Cardiac septum (tissue), 1 donor: ENCODE measurements at places on chromosomes 5 and 9.

DNA sequence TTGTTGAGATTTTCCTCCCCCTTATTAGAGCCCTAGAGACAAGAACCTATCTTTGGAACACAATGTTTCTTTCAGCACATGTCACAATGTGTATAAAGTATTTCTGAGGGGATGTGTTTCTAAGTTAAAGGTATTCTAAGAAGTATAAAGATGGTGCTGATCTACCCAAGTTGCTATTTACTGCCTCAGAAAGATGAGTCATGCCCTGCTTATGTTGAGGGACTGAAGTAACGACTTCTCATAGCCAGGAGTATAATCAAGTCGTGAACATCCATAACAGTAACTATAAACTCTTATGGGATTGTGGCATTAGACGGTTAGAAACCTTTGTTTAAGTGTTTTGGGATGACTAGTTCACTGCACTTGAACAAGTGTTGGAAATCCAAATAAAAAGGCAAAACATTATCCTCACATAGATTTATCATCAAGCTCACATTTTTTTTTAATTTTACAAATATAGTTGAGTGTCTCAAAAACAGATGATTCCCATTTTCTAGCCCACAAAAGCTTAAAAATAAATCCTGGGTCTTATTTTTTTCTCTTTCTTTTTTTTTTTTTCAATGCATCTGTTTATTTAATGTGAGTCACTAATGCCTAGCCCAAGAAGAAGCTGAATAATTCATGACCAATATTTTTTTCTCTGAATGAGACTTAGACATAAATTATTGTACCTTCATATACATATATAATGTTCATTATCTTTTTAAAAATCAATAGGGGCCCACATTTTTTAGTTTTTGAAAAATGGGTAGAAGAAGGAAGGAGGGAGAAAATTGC, 12.2 kb upstream of the TMEM252 start:
- DNase-seq, result no peak

GRCh38 chr9:126024581-126025230, 277.5 kb downstream of the PBX3 start:
- peak; percentile 67 for DNase-seq

DNA sequence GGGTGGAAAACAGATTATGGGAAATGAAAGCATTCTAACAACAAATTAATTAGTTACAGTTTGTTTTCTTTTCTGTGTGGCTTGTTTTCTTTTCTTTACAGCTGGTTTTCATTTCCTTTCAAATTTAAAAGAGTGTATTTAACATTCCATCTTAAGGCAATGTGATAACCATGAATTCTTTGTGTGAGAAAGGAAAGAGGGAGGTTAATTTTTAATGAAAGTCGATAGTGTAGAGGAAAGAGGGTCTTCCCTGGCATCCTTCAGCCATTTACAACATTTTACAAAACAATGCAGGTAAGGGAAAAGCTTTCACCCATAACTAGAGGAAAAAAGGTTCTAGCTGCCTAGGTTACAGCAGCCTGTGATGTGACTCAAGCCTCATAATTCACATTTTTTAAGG, 43.9 kb upstream of the IL33 start:
- DNase-seq, result no peak

DNA sequence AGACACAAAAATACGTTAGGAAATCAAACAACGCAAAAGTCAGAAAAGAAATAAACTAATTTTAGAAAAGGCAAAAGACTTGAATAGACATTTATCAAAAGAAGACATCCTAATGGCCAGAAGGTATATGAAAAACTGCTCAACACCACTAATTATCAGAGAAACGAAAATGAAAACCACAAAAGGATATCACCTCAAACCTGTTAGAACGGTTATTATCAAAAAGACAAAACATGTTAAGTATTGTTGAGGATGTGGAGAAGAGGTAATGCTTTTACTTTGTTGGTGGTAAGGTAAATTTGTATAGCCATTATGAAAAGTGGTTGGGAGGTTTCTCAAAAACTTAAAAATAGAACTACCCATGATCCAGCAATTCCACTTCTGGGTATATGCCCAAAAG, 230.0 kb upstream of the RGMB start:
- DNase-seq, result no peak

- no peak for DNase-seq
These were observed 25.2 kb downstream of the DUSP1 start for GRCh38 chr5:172745838-172746237.

DNA sequence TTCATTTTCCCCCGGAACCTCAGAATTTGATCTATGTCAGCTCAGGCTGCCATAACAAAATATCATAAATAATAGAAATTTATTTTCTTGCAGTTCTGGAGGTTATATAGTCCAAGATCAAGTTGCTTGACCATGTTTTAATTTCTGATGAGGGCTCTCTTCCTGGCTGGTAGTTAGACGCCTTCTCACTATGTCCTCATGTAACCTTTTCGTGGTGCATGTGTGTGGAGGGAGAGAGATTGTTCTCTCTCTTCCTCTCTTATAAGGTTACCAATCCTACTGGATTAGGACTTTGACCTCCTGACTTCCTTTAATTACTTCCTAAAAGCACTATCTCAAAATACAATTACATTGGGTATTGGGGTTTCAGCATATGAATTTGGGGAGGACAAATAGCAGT, 198.6 kb downstream of the SH3GL2 start:
- DNase-seq, result no peak

- DNase-seq, result no peak
These were observed 167.3 kb upstream of the FST start for GRCh38 chr5:53313145-53313544.

DNA sequence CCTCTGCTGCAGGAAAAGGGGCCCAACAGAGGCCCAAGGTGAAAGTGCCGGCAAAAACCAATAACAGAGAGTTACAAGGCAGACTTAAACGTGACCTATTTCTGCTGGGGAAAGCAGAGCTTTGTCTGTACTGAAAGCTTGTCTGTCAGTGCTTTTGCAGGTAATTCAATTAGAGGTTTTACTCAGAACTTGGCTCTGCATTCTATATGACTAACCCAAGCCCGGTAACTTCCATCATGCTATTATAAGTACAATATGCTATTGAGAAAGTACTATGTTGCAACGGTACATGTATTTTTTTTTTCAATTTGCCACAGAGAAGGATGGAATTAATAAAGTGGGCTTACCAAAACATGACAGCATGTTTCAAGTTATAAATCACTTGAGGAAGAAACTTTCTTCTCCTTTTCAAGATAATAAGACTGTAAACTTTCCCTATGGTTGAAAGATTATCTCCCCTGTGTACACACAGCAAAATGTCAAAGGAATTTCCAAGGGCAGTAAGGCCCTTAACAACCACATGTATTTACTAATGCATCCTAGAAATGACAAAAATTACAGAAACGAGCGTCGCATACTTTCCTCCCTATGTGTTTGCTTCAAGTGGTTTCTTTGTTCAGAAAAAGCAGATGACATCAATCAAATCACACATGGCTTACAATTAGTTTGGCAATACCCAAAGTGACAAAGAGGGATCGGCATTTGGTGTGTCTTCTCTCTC, 282.4 kb downstream of the EFNA5 start:
- DNase-seq, result no peak

- peak; percentile 57 for DNase-seq
These were observed 40.6 kb upstream of the COL5A1 start for GRCh38 chr9:134600836-134601638.

GRCh38 chr5:76870046-76870445, 20.2 kb downstream of the S100Z start:
- DNase-seq, result no peak

GRCh38 chr9:109311731-109312130, 9.1 kb downstream of the EPB41L4B start:
- no peak for DNase-seq

GRCh38 chr5:10836986-10837385, 76.0 kb upstream of the DAP start:
- DNase-seq, result no peak

DNA sequence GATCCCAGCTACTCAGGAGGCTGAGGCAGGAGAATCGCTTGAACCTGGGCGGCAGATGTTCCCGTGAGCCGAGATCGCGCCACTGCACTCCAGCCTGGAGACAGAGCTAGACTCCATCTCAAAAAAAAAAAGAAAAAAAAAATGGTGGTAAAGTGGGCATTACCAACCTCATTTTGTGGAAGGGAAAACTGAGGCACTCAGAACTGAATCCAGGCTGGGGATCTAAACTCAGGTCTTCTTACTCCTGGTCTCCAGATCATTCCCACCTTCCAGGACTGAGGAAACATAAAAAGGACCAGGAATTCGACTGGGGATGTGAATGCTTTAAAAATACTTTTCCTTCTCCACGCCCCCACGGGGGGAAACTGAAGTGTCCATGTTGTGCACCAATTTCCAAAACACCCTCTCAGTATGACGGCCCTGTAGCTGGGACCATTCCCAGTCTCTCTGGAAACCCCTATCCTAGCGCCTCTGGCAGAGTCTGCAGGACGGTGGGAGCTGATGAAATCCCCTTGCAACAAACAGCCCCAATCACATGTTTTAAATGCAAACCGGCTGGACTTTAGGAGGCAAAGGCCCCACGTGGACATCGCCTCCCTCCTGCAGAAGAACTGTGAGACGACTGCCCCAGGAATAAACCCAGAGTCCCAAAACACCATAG, 8.9 kb upstream of the AKNA start:
- no peak for DNase-seq

GRCh38 chr5:130651440-130651839, 513.6 kb downstream of the HINT1 start:
- no peak for DNase-seq

DNA sequence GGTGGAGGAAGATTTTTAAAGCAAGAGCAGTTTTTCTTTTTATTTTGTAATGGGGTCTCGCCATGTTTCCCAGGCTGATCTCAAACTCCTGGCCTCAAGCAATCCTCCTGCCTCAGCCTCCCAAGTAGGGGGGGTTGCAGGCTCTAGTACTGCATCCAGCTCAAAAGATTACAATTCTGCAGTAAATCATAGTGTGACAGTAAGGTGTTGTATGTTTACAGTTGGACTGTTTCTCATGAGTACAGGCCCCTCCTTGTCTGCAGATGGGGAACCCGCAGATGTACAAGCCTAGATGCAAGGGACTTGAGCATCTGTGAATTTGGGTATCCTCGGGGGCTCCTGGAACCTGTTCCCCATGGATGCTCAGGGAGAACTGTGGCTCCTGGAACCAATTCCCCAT, 3.3 kb downstream of the CCT5 start:
- DNase-seq, result no peak

DNA sequence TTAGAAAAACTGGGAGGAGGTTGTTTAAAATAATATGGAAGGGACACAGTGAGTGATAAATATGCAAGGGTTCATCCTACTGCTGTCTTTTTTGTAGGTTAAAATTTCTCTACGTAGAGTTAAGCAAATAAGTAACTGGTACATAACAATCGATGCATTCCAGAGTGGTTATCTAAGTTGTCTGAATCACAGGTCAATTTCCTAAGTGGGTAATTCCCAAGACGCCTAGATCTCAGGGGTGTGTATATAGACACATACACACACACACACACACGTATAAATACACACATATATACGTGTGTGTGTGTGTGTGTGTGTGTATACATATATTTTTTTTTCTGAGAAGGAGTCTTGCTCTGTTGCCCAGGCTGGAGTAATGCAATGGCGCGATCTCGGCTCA, 22.3 kb downstream of the CAAP1 start:
- no peak for DNase-seq

GRCh38 chr5:166062719-166063118, 2228.7 kb upstream of the WWC1 start:
- DNase-seq, result no peak

DNA sequence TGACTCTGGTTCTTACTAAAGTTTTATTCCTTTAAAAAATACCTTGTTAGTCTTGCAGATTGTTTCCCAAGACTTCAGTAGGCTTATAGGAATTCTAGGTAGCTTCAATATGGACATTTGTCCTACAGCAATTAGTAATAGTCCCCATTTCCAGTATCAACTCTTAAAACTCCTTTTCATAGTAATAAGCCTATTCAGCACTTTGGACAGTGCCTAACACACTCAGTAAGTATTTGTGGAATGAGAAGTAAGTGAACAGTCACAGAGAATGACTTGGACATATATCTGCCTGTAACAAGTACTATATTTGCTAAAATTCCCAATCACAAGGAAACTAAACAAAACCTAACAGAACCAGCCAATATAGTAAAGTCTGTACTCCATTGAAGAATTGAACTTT, 1291.8 kb upstream of the DMAC1 start:
- DNase-seq, result no peak

DNA sequence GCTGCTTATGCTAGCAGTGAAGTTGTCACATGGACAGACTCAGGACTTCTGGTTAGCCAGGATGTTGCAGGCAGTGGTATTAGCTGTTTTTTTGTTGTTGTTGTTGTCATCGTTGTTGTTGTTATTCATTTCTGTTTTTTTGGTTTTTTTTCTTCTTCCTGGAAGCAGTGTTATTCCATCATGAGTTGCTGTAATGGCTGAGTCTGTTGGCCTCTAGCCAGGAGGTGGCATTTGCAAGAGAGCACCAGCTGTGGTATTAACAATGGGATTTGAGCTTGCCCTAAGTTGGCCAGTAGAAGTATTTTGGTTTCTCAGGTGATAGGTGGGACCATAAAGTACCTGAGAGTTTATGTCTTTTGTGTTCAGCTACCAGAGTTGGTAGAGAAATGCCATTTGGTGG, 561.1 kb downstream of the KCTD16 start:
- DNase-seq, result no peak

DNA sequence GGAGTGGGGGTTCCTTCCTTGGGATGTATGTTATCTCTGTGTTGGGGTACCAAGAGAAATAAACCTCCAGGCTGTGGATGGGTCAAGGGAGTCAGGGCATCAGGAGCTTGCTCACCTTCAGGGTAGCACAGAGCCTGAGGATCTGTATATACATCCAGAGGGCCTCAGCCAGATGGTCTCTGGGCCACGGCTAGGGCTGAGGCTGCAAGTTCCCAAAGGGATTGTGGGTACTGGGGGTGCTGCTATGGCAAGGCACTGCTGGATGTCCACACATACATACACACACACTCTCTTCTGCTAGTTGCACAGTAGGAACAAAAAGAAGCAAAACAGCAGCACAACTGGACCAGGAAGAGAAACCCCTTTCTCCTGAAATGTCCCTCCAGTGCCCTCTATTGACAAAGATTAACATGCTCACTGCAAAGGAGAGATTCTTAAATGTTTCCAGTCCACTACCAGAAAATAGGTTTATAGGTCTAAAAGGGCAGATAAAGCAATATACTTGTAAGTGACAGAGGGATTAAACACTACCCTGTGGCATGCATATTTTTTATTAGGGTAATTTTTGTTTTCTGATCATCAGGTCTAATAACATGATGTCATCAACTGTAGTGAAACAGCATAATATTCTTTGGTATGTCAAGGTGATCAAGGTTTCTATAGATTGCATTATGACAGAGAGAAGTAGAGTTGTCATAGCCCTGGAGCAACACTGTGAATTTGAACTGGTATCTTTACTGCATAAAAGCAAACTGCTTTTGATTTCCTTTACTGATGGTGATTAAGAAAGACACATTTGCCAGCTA, 56.3 kb upstream of the KCNN2 start:
- no peak for DNase-seq

DNA sequence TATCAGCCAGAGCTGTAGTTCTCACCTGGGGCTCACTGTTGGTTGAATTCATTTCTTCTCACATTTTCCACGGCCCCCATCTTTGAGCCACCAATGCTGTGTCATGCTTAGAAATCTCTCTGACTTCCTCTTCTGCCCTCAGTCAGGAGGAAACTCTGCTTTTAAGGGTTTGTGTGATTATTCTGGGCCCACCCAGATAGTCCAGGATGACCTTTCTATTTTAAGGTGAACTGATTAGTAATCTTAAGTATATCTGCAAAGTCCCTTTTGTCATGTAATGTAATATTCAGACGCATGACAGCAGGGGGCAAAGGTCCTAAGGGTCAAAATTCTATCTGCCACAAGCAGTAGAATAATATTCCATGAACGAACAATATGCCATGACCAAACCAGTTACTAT, 88.4 kb downstream of the AK8 start:
- no peak for DNase-seq

- DNase-seq, result no peak
These were observed 207.9 kb upstream of the SLC27A6 start for GRCh38 chr5:128757196-128757959.
